ENCODE measurements at places on chromosomes 12 and 14. TPM values are rescaled to one million over a fixed set of nuclear protein-coding genes. Genes with fewer than 3 reads are reported as not detected.

Gene KRT71
- total RNA-seq = 0.50 TPM

Gene SLC6A15
- total RNA-seq = 14.8 TPM

Gene MYH6
- 0.50 TPM for total RNA-seq

Gene DHRS2
- 1.4 TPM for total RNA-seq

Gene RBM19
- total RNA-seq = 37.8 TPM

Gene TMEM229B
- 2.7 TPM for total RNA-seq

Gene ANKRD33
- total RNA-seq = 0.62 TPM

Gene OTOGL
- 0.27 TPM for total RNA-seq
